ENCODE measurements at places on chromosomes 13 and 19.
A peak's percentile ranks its signal among the peaks of the same experiment; 100 is the strongest.

DNA sequence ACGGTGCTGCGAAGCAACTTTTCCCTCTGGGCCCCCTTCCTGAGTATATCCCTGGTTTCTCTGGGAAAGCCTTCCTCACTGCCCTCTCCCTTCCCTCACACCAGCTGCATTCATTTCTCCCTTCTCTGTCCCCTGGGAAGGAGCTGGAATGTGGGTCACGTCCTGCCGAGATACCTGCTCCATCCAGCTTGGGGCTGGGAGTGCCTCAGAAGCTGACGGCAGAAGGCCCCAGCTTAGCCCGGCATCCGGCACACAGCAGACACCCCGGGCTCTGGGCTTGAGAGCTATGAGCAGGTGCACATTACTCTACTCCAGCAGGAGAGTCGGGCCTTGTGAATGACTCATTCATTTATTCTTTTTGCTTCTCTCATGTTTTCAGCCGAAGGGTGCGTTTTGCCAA, 170.6 kb downstream of the TEX29 start:
- DNase-seq, result peak; percentile 16

DNA sequence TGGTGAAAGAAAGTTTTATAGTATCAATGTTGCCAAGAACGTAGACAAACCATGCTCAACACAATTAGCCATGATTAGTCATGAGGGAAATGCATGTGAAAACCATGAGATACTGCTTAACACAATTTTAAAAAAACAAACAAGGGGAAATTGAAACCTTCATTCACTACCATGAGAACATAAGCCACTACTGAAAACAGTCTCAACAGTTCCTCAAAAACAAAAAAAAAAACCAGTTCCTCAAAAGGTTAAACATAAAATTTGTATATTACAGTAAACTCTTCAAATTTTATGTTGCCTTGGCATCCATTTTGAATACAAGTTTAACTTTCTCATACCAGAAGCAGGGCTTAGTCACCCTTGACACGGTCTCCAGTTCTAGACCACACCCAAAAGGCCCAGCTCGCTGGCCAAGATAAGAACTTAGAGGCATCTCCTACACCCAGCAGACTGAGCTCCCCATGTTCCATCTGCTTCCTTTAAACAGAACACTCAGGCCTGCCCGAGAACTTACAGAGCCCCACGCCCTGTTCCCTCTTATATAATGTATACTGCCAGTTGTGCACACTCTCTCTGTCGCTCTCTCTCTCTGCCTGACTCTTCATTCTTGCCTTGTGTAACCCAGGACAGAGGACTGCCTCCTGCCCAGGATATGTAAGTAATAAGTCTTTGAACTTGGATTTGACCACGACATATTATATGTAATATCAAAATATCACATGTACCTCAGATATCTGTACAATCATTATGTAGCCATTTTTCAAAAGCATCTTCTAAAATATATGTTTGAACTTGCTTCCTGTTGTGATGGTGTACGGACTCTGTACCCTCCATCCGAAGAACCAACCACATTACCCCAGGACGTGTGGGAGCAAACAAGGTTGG, 67.4 kb downstream of the STK24 start:
- peak; percentile 70 for DNase-seq

DNA sequence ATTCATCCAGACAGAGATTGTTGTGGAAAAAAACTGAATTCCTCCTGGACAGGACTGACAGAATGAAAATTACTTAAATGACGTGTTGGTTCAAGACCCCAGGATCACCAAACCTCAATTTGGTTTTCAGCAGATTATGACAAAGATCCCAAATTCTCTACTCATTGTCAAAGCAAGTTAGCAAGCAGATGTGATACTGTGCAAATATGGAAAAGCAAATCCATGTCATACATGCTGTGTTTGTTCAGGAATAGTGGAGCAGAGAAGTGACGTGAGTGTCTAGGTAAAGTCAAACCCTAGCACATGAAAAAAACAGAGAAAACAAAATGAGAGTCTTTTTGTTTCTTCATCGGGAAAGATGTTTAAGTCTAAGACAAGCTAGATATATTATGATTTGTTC, 169.2 kb upstream of the NBEA start:
- DNase-seq, result no peak

DNA sequence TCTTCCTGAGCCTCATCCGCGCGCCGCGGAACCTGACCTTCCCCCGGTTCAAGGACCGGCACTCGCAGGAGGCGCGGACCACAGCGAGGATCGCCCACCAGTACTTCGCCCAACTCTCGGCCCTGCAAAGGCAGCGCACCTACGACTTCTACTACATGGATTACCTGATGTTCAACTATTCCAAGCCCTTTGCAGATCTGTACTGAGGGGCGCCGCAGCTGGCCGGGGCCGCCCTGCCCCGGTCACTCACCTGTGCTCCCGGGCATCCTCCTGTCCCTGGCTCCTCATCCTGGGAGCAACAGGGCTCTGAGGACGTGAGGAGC, 23.9 kb upstream of the KCTD15 start:
- no peak for DNase-seq

DNA sequence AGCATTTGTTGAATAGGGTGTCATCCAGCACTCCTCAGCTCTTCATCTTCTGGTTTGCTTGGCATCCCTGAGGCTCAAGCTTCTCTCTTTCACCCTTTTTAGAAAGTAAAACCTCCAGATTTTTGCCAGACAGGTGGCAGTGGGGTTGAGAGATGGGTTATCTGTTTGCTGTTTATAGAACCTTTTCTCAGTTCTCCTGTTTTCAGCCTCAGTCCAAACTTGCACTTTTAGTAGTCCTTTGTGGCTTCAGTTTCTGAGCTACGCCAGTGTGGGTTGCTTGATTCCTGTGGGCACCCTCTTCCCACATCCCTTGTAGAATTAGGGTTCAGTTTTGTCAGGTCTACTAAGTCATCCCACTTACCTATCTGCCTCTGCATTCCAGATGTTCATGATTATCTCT, 147.9 kb downstream of the PAN3 start:
- no peak for DNase-seq

DNA sequence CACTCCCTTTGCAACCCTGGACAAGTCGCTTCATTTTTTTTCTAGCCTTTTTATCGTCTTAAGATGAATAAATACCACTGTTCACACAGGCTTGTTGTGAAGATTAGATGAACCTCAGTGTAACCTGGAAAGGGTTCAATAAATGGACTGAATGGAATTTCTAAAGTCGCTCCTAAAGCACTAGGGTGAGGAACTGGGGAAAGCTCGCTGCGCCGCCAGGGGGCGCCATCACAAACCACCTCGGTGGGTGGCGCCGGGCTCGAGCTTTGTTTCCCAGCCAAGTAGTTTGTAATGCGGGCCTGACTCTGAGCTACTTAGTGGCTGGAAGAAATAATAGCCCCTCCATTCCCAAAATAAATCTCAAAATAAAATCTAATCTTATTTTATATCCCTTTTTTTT, 2.2 kb upstream of the CEACAM6 start:
- DNase-seq, result peak; percentile 86

- no peak for DNase-seq
Measured at GRCh38 chr13:39498471-39499114, 104.4 kb downstream of the LHFPL6 start.
